ENCODE measurements at places on chromosomes 16 and 17.

DNA sequence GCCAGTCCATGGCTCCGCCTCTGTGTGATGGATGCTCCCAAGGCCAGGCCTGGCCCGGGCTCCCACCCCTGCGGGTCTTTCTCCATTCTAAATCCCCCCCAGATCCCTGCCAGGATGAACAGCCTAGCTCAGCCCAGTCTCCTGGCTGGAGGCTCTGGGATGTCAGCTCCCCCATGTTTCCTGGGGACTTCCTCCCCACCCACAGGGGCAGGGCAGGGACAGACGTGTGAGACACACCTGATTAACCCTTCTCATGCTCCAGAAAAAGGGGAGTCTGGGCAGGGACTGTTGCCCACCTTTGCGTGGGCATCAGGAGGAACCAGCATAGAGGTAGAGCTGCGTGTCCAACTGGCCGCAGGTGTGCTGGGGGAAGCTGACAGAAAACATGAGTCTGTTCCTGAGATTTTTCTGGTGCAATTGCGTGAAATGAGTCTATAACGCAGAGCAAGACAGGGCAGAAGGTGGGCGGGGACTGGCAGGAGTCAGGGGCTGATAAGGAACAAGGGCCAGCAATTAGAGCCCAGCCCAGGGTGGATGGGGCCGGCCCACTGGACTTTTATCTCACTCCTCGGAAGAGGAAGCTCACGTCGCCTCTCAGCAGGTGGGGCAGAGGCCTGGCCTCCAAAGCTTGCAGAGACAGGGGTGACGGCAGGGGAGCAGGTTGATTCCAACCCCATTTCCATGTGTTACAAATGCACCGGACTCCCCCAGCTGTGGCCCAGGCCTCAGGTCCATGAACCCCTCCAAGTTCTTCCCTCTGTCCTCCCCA is 238.2 kb downstream of the RBFOX3 start:
- DNase-seq: no peak

DNA sequence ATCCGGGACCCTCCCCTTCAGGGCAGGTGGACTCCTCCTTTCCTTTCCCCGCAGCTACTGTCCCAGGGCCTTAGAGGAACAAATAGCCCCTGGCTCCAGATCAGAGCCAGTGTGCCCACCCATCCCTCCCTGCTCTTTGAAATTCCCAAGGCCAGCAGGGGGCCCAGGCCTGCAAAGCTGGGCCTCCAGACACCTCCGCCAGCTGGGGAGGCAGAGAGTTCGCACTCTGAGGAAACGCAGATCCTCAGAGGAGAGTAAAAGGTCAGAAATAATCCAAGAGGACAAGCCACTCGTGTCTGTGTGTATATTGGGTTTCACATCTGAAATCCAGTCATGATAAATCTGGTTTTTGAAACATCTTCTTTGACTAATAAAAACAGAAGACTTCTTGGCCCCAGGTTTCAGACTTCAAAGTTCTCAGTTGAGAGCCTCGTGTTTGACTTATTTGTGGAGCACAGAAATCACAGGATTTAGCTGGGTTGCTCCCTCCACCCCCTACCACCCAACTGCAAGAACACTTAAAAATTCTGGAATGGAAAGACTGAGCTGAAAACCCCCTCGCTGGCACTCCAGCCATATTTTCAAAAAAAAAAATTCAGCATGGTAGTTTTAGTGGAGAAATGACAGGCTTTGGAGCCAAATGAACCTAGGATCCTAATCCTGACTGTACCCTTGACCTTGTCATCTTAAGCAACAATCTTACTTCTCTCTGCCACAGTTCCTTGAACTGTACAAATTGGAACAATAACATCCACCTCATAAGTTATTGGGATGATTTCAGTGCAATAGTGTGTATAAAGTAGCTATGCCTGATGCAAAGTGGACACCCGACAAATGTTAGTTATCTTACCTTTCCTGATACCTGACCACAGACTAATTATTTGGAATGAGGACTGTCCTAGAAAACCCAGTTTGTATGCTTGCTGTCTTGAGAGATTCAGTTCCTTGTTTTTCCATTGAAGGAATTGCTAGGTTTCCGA is 44.5 kb upstream of the TBX2 start:
- DNase-seq: no peak

GRCh38 chr17:55495239-55495638 is 16.0 kb downstream of the SMIM36 start:
- no peak for DNase-seq

- DNase-seq: no peak
These were observed 150.3 kb upstream of the KCNJ18 start for GRCh38 chr17:21542070-21542469.

- DNase-seq: no peak
These were observed 471.3 kb downstream of the NPIPA7 start for GRCh38 chr16:16850274-16850673.

GRCh38 chr16:57690782-57691471 is 3.7 kb upstream of the DRC7 start:
- DNase-seq: no peak

Data from SK-N-SH (cell line).